Activated naive CD8-positive, alpha-beta T cell treated with anti-CD3 and anti-CD28 coated beads, Interleukin-2, amount 50 U/mL, for 24 hours (primary cell): ENCODE measurements at places on chromosomes 7 and 10.

- H3K27ac ChIP-seq, result no peak overlapping the region
- H3K4me3 ChIP-seq, result no peak overlapping the region
- no peaks in the 10 kb centered on the region for H3K4me1 ChIP-seq
- DNase-seq, result no peak
- H3K27me3 ChIP-seq, result peaks cover 2% of the 10 kb centered on the region
- H3K36me3 ChIP-seq, result no peaks in the 10 kb centered on the region
Observed at GRCh38 chr7:84354866-84355265, 160.3 kb upstream of the SEMA3A start.

- no peaks in the 10 kb centered on the region for H3K36me3 ChIP-seq
- no peak for DNase-seq
- no peak overlapping the region for H3K27ac ChIP-seq
Observed at GRCh38 chr10:28445516-28445915, 87.4 kb upstream of the WAC start.

- DNase-seq, result no peak
- H3K27ac ChIP-seq, result no peak overlapping the region
- no peaks in the 10 kb centered on the region for H3K4me1 ChIP-seq
- no peaks in the 10 kb centered on the region for H3K27me3 ChIP-seq
- H3K36me3 ChIP-seq, result no peaks in the 10 kb centered on the region
Observed at GRCh38 chr10:83691791-83692596, 447.3 kb upstream of the GHITM start.

DNA sequence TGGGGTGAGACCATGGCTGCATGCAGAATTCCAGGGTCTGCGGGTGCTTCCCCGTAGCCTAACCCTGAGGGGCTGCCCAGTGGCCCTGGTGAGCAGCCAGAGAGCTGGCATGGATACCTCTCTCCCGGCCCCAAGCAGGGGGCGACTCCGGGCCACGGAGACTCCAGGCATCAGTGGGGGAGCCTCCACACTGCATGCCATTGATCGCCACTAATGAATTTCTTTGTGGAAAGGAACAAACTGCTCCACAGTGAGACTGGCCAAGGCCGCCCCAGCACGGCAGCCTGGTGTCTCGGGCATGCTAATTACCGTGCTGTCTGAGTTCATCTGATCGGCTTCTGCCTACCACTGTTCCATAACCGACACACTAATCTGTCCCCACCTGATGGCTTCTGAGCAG is 184.4 kb downstream of the GRID1 start:
- no peaks in the 10 kb centered on the region for H3K36me3 ChIP-seq
- H3K4me3 ChIP-seq, result no peak overlapping the region
- H3K27ac ChIP-seq, result no peak overlapping the region

DNA sequence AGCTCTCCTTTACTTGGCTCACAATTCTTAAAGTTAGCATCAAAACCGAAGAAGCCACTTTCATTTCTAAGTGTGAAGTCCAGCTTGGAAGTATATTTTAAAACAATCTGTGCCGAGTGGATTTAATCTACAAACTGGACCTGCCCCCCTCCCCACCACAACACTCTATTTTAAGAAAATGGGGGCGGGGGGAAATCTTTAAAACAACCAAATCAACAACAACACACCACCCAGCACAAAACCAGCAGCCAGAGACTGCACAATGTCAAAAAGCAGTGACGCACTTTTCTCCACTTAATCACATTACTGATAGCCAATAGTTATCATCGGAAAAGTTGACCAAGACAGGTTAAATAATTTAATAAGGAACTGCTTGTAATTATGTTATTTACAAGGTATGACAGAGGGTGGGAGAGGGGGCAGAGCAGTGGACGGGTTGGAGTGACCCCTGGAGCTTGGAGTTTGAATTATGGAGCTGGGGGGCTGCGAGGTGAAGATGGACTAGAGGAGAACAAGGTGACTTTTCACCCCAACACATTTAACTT is 2.8 kb downstream of the EBF3 start:
- H3K36me3 ChIP-seq, result peaks cover 3% of the 10 kb centered on the region
- H3K4me3 ChIP-seq, result peak overlapping the region; percentile 34
- peaks cover 37% of the 10 kb centered on the region for H3K4me1 ChIP-seq
- H3K27ac ChIP-seq, result peak overlapping the region; percentile 39
